ENCODE measurements at places on chromosomes 5 and 9. TPM values are rescaled to one million over a fixed set of nuclear protein-coding genes. Genes with fewer than 3 reads are reported as not detected.

GRCh38 chr9:121995997-121996396, 97.1 kb downstream of the TTLL11 start:
- no peak for DNase-seq

ST8SIA4 gene
- total RNA-seq, result 30.3 TPM

CDH12 gene
- 0.26 TPM for total RNA-seq

MCC gene
- total RNA-seq, result 22.7 TPM

All from endothelial cell (in vitro differentiated cells).